ENCODE measurements at places on chromosomes 5 and 9. TPM values are rescaled to one million over a fixed set of nuclear protein-coding genes. Genes with fewer than 3 reads are reported as not detected.

The BHMT2 gene
- total RNA-seq: not detected

The TRAF1 gene
- 11.3 TPM for total RNA-seq

The GRXCR2 gene
- not detected for total RNA-seq

The WDR38 gene
- not detected for total RNA-seq

The SARDH gene
- total RNA-seq: not detected

The BHMT gene
- total RNA-seq: not detected

The ARID3C gene
- not detected for total RNA-seq

The GRM6 gene
- not detected for total RNA-seq

The C6 gene
- not detected for total RNA-seq
